SW480 (cell line): ENCODE measurements at places on chromosomes 5 and 9.
A peak's percentile ranks its signal among the peaks of the same experiment; 100 is the strongest.

GRCh38 chr5:3862906-3863305 is 267.3 kb downstream of the IRX1 start:
- DNase-seq = peak; percentile 17

DNA sequence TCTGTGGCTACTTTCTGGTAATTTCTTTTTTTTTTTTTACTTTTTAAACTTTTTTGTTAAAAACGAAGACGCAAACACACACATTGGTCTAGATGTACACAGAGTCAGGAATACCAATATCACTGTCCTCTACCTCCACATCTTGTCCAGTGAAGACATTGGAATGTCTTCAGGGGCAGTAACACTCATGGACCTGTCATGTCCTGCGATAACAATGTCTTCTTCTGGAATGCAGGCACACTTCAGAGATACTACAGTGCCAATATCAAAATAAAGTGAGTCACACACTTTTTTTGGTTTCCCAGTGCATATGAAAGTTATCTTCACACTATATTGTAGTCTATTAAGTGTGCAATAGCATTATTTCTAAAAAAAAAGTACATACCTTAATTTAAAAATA is 175.9 kb downstream of the ARRDC3 start:
- no peak for DNase-seq

DNA sequence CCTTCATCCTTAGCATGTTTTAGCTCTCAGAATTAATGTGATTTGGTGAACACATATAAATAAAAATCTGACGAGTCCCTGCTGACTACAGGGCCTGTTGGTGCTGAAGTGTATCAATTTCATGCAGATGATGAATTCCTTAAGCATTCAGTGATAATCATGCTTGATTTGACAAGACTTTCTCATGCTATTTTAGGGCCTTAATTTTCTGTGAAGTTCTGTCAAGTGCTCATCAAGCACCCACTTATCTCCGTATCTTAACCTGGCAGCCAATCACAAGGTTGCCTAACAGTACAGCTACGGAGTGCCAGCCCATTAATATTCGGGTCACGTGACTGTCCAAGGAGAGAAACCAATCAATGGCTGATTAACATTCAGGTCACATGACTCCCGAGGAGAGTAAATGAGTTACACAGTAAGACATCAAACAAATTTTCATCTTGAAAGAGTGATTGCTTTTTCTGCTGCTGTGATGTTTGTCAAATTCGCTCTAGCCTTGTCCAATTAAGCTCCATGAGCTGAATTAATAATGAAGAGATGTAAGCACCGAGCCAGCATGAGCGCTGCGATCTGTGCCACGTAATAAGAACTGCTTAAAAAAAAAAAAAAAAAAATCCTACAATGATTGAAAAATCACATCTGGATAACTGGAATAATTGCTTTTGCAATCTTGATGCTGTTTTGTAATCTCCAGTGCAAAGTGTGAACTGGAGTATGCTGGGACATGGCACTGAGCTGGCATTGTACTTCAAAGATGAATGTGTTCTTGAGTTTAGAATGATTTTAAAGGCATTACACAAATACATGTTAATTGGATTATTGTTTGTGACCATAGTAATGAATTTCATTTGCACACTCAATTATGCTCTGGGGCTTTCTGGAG is 104.3 kb upstream of the SPATA31D4 start:
- no peak for DNase-seq

DNA sequence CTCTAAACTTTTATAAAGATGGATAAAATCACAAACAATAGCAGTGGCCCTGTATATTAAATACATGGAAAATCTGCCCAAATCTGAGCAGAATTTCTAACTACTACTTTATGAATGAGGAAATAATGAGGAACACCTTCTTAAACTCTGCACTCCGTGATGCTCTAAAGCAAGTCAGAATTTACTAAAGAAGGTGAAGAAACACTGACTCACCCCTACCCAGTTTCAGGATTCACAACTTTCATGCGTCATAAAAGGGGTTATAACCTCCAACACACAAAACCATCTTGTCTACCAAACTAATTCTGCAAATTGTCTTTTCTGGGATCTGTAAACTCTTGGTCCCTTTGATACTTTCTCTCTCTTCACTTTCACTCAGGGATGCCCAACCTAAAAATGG is 561.1 kb upstream of the ACO1 start:
- DNase-seq = no peak

- DNase-seq = no peak
These were observed 9.3 kb upstream of the ROPN1L start for GRCh38 chr5:10432059-10433008.

GRCh38 chr9:131098391-131099101 is 2.2 kb downstream of the AIF1L start:
- no peak for DNase-seq
